Right hindlimb (tissue), 1 donor: ENCODE measurements at places on chromosomes 7 and 10.

- DNase-seq = no peak
Observed at GRCh38 chr10:34885011-34885410, 69.9 kb upstream of the PARD3 start.

DNA sequence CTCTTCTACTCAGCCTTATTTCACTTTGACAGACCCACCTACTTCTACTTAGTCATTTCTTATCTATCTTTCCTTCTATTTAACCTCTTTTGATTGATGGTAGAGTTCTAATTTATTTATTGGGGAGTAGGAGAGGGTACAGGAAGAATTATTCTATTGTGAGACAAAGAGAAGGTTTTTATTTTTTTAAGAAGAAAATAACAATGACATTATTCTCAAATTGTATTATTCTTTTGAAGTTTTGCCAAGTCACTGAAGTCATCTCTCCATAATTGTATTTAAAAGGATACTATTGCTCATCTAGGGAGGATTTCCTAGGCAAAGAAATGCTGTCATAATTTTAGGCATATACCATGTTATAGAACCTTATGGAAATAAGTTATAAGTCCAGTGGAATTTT, 52.7 kb downstream of the ITGB8 start:
- DNase-seq = no peak

- no peak for DNase-seq
Observed at GRCh38 chr10:34291466-34292193, 523.5 kb downstream of the PARD3 start.

GRCh38 chr10:124493214-124493882, 31.7 kb downstream of the LHPP start:
- no peak for DNase-seq

DNA sequence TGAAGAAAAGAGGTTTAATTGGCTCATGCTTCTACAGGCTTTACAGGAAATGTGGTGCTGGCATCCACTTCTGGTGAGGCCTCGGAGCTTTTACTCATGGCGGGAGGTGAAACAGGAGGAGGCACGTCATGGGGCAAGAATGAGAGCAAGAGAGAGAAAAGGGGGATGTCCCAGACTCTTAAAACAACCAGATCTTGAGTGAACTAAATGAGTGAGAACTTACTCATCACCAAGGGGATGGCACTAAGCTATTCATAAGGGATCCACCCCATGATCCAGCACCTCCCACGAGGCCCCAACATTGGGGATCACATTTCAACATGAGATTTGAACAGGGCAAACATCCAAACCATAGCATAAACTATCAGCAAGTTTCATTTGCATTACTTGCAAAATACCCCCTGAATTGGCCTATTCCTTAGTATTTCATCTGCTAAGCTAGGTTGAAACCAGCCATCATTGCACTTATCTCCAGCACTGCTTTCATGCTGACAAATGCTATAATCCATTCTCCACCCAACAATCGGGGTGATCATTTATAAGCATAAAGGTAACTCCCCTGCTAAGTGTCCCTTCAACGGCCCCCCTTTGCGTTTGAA, 179.0 kb downstream of the NOC3L start:
- no peak for DNase-seq

- DNase-seq = peak; percentile 23
Observed at GRCh38 chr7:114930107-114930661, 8.3 kb downstream of the MDFIC start.
